ENCODE measurements at places on chromosomes 3 and 15. TPM values are rescaled to one million over a fixed set of nuclear protein-coding genes. Genes with fewer than 3 reads are reported as not detected.

HRG gene
- not detected for total RNA-seq

SSUH2 gene
- total RNA-seq = not detected

SNTN gene
- total RNA-seq = not detected

RTP4 gene
- 2.7 TPM for total RNA-seq

TM4SF18 gene
- total RNA-seq = 0.29 TPM

NAA80 gene
- 6.5 TPM for total RNA-seq

WHAMM gene
- total RNA-seq = 8.0 TPM

MYZAP gene
- total RNA-seq = not detected

GRCh38 chr15:35522061-35522460, 23.9 kb downstream of the DPH6 start:
- H3K4me3 ChIP-seq = no peak overlapping the region
- H3K27me3 ChIP-seq = no peaks in the 10 kb centered on the region
- H3K4me1 ChIP-seq = no peaks in the 10 kb centered on the region
- no peak overlapping the region for H3K27ac ChIP-seq
- DNase-seq = no peak

- no peak overlapping the region for H3K4me3 ChIP-seq
- H3K4me1 ChIP-seq = no peaks in the 10 kb centered on the region
- peaks cover 3% of the 10 kb centered on the region for H3K27me3 ChIP-seq
- no peaks in the 10 kb centered on the region for H3K36me3 ChIP-seq
- no peak for DNase-seq
Measured at GRCh38 chr15:81285461-81285860, 38.5 kb downstream of the STARD5 start.

DNA sequence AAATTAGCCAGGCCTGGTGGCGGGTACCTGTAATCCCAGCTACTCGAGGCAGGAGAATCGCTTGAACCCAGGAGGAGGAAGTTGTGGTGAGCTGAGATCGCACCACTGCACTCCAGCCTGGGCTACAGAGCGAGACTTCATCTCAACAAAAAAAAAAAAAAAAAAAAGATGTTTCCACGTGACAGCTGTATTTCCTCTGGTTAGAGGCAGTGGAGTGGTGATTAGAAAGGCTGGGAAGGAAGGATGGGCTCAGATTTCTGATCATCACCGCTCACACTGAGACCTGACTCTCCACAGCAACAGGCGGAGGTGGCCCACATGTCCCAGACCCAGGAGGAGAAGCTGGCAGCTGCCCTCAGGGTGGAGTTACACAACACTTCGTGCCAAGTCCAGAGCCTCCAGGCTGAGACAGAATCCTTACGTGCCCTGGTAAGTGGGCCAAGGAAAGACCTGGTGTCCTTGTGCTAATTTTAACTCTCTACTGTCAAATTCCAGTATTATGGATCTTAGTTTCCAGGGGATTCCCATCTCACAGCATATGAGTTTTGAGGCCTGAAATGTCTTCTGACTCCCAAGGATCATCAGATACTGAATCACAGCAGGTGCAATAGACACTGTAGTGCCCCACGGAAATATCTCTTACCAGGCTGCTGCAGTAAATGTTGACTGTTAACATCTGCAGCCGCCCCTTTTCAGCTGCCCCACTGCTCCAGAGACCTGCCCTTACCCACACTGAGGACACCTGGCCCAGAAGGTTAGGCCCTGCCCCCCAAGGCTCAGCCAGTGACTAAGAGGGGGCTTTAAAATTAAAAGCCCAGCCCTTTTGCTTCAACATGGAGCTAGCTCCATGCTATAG, 66.9 kb downstream of the BFSP2 start:
- H3K27me3 ChIP-seq = no peaks in the 10 kb centered on the region
- no peaks in the 10 kb centered on the region for H3K36me3 ChIP-seq

- DNase-seq = no peak
- no peak overlapping the region for H3K4me3 ChIP-seq
- H3K36me3 ChIP-seq = no peaks in the 10 kb centered on the region
- H3K27ac ChIP-seq = no peak overlapping the region
- H3K4me1 ChIP-seq = no peaks in the 10 kb centered on the region
Measured at GRCh38 chr15:97009031-97009431, 678.5 kb downstream of the NR2F2 start.

DNA sequence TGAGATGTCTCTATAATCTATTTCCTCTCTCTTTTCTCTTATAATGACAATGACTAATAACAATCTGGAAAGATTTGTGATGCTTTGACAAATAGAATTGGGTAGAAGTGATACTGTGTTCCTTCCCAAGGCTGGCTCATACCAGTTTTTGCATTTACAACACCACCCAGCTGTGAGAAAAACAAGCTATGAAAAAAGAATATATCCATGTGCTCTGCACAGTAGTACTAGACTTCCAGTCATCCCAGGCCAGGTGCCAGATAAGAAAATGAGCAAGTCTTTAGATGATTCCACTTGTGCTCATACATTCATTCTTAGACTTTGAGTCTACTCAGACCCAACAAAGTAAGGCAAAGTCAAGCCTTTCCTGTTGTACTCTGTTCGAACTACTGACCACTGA, 350.2 kb upstream of the POU1F1 start:
- DNase-seq = no peak
- no peak overlapping the region for H3K27ac ChIP-seq
- no peaks in the 10 kb centered on the region for H3K27me3 ChIP-seq
- no peak overlapping the region for H3K4me3 ChIP-seq

DNA sequence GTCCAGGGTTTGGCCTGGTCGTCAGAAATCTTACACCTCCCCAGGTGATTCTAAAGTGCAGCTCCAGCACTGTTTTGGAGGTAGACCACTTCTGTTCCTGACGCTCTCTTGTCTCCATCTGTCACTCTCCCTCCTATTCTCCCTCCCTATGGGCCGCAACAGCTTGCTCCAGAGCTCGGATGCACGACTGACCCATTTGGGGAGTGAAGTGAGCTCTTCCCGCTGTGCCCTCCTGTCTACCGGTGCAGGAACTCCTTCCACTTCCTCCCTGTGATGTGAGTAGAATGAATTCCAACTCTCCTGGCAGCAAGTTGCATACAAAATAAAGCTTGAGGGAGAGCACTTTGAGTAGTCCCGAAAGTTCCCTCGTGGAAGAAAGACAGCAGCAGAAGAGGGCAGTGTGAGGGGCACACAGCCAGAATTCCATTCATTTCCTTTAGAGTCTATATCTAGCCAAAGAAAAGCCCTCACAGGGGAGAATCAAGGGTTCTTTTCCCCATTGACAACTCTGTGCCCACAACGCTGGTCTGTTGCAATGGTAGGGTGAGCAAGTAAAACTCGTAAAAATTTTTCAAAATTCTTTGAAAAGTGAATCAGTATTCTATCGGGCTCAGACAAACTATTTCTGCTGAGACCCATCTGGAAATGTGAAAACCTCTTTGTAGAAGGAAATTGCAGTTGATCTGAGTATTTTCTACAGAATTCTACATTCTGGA, 39.9 kb upstream of the BDH1 start:
- H3K27ac ChIP-seq = no peak overlapping the region
- no peak overlapping the region for H3K4me3 ChIP-seq
- H3K27me3 ChIP-seq = peaks cover 2% of the 10 kb centered on the region
- peaks cover 8% of the 10 kb centered on the region for H3K4me1 ChIP-seq

- no peak overlapping the region for H3K27ac ChIP-seq
- H3K27me3 ChIP-seq = peaks cover 13% of the 10 kb centered on the region
- no peak for DNase-seq
- H3K4me3 ChIP-seq = no peak overlapping the region
- no peaks in the 10 kb centered on the region for H3K4me1 ChIP-seq
- no peaks in the 10 kb centered on the region for H3K36me3 ChIP-seq
Measured at GRCh38 chr3:196097373-196098154, 15.7 kb upstream of the TFRC start.

DNA sequence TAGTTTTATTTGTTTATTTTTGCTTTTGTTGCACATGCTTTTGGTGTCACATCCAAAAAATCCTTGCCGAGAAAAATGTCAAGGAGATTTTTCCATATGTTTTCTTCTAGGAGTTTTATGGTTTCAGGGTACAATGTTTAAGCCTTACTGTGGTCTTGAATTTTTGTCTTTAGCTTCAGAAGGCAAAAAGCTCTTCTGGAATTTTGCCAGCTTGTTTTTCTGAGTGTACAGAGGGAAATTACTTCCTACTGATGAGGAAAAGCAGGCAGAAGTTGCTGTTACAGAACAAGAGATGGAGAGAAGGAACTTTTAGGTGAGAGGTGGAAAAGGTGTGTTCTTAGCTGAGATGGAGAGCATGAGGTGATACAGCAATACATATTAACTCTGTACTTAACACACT, 59.6 kb downstream of the UBE2E2 start:
- DNase-seq = no peak
- no peak overlapping the region for H3K27ac ChIP-seq
- H3K27me3 ChIP-seq = no peaks in the 10 kb centered on the region
- no peaks in the 10 kb centered on the region for H3K36me3 ChIP-seq

DNA sequence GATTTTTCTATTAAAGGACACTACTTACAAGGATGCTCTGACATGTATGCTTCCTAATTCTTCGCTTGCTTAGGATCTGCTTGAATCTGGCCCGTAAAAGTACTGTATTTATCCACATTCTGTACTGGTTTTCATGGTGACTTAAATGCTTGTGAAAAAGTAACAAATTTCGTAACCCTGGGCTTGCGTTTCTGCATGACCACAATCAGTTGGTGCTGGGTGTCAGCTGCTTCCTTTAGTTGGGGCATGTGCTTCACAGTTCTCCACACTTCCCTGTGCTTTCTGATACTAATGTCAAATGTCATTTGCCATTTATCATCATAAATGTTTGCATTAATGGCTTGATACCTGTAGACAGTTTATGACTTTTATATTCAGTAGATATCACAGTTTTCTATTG, 218.4 kb upstream of the MLF1 start:
- no peaks in the 10 kb centered on the region for H3K27me3 ChIP-seq
- no peak overlapping the region for H3K4me3 ChIP-seq
- H3K36me3 ChIP-seq = no peaks in the 10 kb centered on the region
- no peak overlapping the region for H3K27ac ChIP-seq

DNA sequence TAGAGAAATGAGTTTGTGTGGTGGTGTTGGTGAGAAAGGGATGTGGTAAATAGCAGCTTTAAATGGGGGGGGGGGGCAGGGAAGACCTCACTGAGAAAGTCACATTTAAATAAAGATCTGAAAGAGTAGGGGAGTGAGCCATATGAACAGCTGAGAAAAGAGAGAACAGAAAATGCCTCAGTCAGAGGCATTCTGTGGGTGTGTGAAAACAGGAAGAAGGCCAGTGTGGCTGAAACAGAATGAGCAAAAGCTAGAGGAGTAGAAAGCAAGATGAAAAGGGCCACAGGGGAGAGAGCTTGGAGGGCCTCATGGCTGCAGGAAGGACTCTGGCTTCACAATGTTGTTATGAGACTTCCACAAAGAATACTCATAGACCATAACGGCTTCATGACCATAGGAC, 783.3 kb downstream of the ZPLD1 start:
- H3K4me1 ChIP-seq = no peaks in the 10 kb centered on the region
- no peak for DNase-seq
- no peak overlapping the region for H3K4me3 ChIP-seq
- H3K27ac ChIP-seq = no peak overlapping the region

DNA sequence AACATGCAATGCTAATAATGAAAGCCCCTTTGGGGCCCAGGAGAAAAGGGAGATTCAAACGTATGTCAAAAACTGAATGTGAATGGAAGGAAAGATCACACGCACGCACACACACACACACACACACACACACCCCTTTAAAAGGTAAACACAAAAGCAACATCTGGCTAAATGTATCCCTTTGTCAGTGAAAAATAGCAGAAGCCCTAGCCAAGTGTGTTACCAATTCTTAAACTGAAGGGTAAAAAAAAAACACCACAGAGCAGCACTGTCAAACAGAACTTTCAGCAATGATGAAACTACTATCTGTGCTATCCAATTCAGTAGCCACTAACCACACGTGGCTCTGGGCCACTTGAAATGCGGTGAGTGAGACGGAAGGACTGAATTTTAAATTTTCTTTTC, 4.9 kb downstream of the RFTN1 start:
- H3K4me3 ChIP-seq = no peak overlapping the region
- peaks cover 4% of the 10 kb centered on the region for H3K36me3 ChIP-seq
- H3K27ac ChIP-seq = no peak overlapping the region
- peaks cover 36% of the 10 kb centered on the region for H3K4me1 ChIP-seq

- peak overlapping the region; percentile 88 for H3K27ac ChIP-seq
- peak overlapping the region; percentile 96 for H3K4me3 ChIP-seq
- peaks cover 17% of the 10 kb centered on the region for H3K36me3 ChIP-seq
- peaks cover 15% of the 10 kb centered on the region for H3K4me1 ChIP-seq
Measured at GRCh38 chr15:40695469-40695890, 506 bp downstream of the RAD51 start.

DNA sequence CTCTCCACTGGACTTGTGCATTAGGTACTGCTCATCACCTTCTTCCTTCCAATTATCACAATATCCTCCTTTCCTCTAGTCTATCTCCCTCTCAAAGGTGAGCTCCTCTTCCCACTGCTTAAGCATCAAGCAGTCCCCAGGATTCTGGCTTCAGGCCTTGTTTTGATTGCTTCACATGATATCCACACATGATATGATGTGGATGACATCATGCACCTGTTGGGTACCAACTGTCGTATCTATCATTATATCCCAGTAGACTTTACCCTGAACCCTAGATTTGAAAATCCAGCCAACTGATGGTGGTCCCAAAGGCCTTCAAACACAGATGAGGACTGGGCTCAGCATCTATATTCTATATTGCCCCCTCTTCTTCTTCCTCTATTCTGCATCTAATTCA, 104.9 kb downstream of the MFSD1 start:
- no peak overlapping the region for H3K27ac ChIP-seq
- no peak overlapping the region for H3K4me3 ChIP-seq
- DNase-seq = no peak
- no peaks in the 10 kb centered on the region for H3K27me3 ChIP-seq

DNA sequence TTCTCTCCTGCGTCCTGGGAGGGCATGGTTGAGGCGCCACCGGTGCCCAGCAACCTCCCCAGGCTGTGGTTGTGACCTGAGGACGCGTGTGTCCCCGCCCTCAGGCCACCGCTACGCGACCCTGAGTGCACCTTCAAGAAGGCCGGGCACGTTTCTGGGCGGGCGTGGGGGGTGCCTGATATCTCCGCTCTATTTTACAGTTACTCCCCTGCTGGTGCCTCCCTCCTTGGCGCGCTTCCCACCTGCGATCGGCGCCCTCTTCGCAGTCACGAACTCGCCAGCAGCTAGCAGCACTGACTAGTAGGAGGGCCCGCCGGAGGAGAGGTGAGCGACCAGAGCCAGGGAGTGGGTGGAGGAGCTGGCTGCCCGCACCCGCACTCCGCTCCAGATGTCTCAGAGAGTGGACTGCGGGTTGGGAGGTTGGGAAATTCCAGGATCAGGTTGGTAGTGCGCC, 43.2 kb upstream of the POLG start:
- H3K27me3 ChIP-seq = peaks cover 99% of the 10 kb centered on the region
- H3K4me1 ChIP-seq = no peaks in the 10 kb centered on the region
- no peak overlapping the region for H3K27ac ChIP-seq
- DNase-seq = no peak

DNA sequence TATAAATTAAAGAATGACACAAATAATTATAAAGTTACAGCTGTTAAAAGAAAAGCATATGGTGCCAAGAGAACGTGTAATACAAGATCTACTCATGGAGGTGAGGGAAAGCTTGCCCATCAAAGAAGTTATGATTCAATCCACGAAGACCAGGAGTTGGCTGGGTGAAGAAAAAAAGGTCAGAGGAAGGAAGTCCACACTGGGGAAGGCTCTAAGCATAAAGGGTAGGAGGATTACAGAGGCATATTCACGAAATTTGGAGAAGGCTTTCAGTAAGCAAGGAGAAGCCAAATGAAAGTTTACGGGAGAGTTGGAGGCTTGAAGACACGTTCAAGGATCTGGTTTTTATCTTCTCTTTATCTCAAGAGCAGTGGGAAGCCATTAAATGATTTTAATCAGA, 1.8 kb upstream of the TGFBR2 start:
- no peaks in the 10 kb centered on the region for H3K27me3 ChIP-seq
- H3K4me3 ChIP-seq = no peak overlapping the region
- DNase-seq = no peak
- no peak overlapping the region for H3K27ac ChIP-seq

All from osteoblast (primary cell).